Activated T-cell treated with anti-CD3 and anti-CD28 coated beads, Interleukin-2, amount 50 U/mL, for 72 hours (primary cell): ENCODE measurements at places on chromosomes 1 and 21.

- DNase-seq, result no peak
Observed at GRCh38 chr1:88118176-88118845, 565.8 kb upstream of the PKN2 start.

- no peak for DNase-seq
Observed at GRCh38 chr1:8938232-8938999, 7.3 kb upstream of the CA6 start.

GRCh38 chr21:25733859-25734653 is 648 bp downstream of the ATP5PF start:
- DNase-seq, result peak; percentile 15

DNA sequence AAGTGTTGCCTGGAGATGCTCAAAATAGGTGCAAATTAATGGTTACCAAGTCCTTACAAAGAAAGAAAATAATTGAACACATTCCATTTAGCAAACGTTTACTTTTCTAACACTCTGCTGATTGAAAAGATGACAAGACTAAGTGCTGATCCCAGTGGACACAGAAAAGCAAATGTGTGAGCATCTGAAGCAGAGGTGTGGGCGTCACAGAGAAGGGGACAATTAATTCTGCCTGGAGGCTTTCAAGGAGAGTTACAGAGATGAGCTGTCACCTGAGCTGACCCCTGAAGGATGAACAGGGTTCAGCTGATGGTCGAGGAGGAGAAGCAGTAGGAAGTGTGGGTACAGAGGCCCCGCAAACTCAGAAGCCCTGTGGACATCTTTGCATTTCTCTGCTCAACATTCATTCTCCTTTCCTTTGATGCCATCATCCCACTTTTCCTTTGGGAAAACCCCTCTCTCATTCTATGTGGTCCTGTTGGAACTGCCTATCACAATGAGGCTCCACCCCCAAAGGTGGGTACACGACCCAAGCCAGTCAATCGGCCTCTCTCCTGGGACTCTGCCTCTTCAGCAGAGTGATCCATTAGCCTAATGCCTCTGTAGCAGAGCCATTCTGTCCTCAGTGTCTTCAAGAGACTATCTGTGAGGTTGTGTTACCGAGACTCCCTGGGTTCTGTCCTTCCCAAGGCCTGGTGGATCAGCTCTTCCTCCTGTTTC is 17.2 kb upstream of the PLA2G2E start:
- DNase-seq, result no peak

GRCh38 chr1:63326473-63327380 is 4.4 kb downstream of the FOXD3 start:
- peak; percentile 33 for DNase-seq

DNA sequence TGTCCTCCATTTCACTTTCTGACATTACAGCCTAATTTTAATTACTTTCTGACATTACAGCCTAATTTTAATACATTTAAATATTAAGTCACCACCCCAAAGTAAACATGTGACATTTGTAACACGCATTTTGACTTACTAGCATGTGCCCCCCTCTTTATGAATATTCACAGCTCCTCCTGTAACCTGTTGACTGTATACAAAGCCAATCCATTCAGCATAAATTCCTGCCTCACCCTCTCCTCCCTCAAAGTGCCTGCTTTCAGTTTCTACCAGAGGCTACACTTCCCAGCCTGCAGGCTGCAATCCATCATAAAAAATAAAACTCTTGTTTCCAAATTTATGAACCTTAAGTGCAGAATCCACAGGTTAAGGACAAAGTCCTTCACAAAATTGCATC is 39.5 kb downstream of the ANP32E start:
- no peak for DNase-seq
